ELR (cell line): ENCODE measurements at places on chromosomes 6 and 20.

GRCh38 chr6:149950423-149950822, 8.6 kb downstream of the ULBP2 start:
- DNase-seq: no peak

- no peak for DNase-seq
These were observed 17.6 kb downstream of the LRRN4 start for GRCh38 chr20:6036213-6036612.

GRCh38 chr6:3872370-3872854, 23.2 kb downstream of the FAM50B start:
- DNase-seq: no peak

DNA sequence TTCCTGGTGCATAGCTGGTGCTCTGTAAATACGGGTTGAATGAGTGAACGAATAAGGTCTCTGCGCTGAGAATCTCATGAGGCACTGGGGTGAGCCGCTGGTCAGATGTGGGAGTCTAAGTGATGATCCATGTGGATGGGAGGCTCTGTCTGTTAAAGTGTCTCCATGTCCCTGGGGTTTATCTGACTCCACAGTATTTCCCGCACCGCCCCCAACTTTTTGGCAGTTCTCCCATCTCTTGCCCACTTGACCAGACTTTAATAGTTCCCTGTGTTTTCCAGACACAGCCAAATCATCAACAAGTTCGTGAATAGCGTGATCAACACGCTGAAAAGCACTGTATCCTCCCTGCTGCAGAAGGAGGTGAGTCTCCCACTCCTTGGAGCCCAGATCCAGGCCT, 9.9 kb downstream of the BPIFA2 start:
- no peak for DNase-seq

GRCh38 chr6:76852776-76853175, 610.5 kb downstream of the HTR1B start:
- peak; percentile 52 for DNase-seq

GRCh38 chr6:859936-860335, 167.0 kb upstream of the EXOC2 start:
- DNase-seq: no peak

DNA sequence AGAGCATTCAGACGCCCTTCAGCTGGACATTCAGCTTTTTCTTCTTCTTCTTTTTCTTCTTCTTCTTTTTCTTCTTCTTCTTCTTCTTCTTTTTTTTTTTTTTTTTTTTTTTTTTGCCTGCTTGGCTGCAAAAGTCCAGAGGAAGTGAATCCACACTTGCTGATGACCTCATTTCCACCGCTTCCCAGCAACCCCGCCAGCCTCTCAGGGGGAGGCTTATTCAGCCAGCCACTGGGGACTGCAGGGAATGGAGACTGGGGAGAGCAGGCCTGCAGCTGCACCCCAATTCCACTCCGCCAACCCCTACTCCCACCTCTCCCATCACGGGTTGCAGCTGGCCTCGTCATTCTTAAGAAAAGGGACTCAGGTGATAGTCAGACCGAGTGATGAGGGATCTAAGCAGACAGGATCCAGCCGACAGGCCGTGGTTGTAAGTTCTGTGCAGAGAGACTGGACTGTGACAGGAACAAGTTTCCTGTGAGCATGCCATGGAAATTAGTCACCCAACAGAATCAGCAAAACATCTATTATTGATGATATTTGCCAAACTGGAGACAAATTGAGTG, 59.0 kb upstream of the QKI start:
- peak; percentile 90 for DNase-seq

- no peak for DNase-seq
These were observed 454.6 kb upstream of the KHDRBS2 start for GRCh38 chr6:62740596-62740995.

- DNase-seq: no peak
These were observed 155.2 kb upstream of the PRSS16 start for GRCh38 chr6:27092316-27092692.

- no peak for DNase-seq
These were observed 13.3 kb upstream of the SGK1 start for GRCh38 chr6:134331256-134331655.

DNA sequence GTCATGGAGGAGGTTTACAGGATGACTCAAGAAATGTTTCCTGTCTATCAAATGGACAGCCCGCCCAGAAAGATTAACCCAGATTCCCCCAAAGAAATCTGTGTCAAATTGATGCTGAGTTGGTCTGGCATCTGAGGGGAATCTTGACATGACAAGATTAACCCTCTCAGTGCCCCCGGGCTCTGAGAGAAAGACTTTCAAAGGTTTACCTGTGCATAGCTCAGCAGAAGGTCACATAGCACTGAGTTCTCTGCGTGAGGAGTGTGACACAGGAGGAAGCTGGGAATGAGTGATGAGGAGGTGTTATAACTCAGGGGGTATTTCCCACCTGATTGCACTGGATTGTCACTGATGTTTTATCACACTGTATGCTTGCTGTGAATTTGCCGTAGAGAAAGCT, 601.2 kb downstream of the DHX35 start:
- no peak for DNase-seq

DNA sequence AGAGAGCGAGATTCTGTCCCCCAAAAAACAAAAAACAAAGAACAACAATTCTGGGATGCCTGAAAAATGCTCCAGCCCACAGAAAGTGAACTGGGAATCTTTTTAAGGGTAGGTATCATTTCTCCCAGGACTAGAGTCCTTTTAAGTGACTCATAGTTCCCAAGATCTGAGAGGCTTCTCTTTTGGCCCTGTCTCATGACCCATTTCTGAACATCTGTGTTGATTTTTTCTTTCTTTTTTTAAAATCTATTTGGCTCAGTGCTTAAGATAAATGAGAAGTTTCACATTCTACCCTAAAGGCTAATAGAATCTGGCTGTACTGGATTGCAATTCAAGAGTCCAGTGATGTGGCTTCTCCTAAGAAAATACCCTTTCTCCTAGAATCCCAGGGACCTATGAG, 217.6 kb upstream of the FOXQ1 start:
- DNase-seq: peak; percentile 4

DNA sequence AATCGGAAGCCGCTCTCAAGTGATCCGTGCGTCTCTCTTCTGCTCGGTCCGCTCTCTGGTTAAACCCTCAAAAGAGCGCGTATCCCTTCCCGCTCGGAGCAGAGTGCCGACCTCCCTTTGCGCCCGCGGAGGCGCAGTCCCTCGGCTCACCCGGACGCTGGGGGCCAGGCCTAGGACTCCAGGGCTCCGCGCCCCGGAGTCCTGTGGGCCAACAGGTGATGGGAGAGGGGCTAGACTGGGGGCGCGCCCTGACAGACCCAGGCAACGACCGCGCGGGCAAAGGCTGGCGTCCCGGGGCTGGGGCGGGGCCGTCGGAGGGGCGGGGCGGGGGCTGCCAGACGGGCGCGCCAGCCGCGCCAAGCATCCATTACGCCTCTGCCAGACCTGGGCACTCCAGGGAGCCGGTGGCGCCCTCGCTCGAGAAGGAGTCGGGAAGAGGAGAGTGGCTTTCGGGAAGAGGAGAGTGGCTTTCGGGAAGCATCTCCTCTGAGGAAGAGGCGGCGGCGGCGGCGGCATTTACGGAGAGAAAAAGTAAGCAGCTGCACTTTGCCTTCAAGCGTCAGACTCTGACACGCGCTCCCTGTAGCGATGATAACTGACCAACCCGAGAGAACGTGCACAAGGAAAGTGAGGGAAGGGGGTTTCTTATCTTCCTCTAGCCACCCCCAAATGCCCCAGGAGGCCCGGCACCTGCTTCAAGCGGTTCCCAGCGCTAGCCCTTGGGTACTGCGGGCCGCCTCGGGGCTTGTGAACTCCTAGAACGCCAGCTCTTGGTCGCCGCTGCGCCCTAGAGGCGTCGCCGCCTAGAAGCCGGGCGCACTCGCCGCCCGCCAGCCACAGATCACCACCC, 2.6 kb downstream of the EPHA7 start:
- DNase-seq: no peak

- DNase-seq: no peak
These were observed 146.7 kb upstream of the ID4 start for GRCh38 chr6:19690325-19691075.

GRCh38 chr6:94127716-94128115, 708.4 kb upstream of the EPHA7 start:
- DNase-seq: no peak

GRCh38 chr20:45346851-45347250, 1.4 kb downstream of the SDC4 start:
- peak; percentile 53 for DNase-seq

DNA sequence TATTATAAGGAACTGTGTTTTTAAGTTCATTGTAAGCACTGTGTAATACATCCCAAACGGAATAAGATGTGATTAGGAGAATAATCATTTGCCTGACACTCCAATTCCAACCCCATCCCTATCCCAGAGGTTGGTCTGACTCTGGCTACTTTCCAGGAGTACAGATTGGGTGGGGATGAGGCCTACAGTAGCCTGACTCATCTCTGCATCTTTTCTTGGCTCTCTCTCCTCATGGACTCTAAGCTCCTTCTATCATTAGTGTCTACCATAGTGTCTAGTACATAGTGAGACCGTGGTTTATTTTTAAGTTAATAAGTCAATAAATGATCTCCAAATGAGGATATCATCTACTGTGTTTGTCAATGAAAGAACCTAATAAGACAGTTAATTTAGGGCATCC, 92.2 kb upstream of the CNKSR3 start:
- DNase-seq: no peak

- DNase-seq: no peak
These were observed 201.7 kb upstream of the PLCB4 start for GRCh38 chr20:8867038-8867740.

DNA sequence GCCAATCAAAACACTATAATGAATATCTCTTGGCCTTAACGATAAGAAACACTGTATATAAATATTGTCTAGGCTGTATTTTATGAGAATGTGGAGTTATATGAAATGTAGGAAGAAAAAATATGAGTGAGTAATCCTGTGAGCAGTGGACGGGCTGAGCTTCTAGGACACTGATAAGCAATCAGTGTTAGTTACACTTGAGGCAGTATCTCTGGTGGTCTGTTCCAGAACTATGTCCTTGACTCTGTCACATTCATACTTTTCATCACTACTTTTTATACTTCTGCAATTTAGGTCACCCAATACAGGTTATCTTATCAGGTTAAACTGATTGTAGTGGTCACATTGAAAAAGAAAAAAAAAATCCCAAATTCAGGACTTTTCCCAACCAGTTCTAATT, 360.4 kb downstream of the LAMA2 start:
- no peak for DNase-seq

GRCh38 chr6:113709936-113710509, 147.1 kb upstream of the MARCKS start:
- no peak for DNase-seq

- DNase-seq: no peak
These were observed 14.3 kb upstream of the INSM1 start for GRCh38 chr20:20353576-20353975.
